Activated naive CD8-positive, alpha-beta T cell treated with anti-CD3 and anti-CD28 coated beads for 36 hours (primary cell): ENCODE measurements at places on chromosomes 16 and 17. TPM values are rescaled to one million over a fixed set of nuclear protein-coding genes. Genes with fewer than 3 reads are reported as not detected.

DNA sequence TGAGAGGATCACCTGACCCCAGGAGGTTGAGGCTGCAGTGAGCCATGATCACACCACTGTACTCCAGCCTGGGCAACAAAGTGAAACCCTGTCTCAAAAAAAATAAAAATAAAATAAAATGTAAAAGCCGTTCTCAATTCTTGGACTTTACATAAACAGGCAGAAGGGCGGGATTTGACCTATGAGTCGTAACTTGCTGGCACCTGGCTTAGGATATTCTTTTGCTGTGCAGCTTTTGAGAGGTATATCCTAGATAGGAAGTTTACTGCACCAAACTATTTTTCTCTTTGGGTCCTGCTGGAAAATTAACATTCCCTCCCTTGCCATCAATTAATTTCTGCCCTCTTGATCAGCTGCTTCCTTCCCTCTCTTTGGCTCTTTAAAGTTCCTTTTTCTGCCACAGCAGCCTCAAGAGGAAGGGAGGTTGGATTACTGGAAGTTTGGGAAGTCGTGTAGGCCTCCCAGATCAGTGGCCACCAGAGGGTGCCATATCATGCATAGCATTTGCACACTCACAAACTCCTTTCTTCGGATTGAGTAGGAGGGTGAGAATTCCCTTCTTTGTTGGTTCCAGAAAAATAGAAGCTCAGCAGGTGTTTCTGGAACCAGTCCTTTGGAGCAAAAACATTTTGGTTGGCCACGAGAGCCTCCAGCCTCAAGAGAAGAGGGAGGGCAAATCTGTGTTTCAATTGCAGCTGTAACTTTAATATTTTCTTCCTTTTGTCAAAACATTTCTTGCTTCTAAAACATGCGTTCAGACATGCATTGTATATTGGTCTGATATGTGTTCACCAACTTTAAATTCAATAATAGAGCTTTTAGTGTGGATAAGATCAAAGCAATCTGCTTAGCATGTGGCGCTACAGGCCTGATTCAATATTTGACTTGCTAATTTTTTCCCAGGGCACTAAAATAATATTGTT is 147.3 kb downstream of the CCDC182 start:
- H3K27ac ChIP-seq, result peak overlapping the region; percentile 97
- peaks cover 55% of the 10 kb centered on the region for H3K4me1 ChIP-seq
- no peak overlapping the region for H3K4me3 ChIP-seq
- no peak for DNase-seq
- H3K27me3 ChIP-seq, result no peaks in the 10 kb centered on the region
- peaks cover 40% of the 10 kb centered on the region for H3K36me3 ChIP-seq

DNA sequence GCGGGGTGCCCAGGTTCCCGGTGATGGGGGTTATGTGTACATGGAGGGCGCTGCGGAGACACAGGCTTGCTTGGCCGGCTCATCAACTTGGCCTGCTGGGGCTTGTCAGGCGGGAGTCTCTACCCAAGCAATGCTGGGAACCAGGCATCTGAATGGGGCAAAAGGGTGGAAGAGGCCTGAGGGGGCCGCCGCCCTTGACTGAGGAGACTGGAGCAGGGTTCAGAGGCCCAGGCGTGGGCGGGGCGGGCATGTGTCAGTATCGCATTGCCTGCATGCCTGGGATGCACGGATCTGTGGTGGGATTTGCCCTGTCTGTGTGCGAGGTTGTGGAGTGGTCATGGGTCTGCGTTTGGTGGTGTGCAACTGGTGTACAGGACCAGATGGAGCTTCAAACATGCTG is 21.1 kb downstream of the ARHGAP23 start:
- no peak overlapping the region for H3K4me3 ChIP-seq
- peaks cover 8% of the 10 kb centered on the region for H3K4me1 ChIP-seq
- no peak for DNase-seq
- peaks cover 30% of the 10 kb centered on the region for H3K27me3 ChIP-seq
- no peak overlapping the region for H3K27ac ChIP-seq

DNA sequence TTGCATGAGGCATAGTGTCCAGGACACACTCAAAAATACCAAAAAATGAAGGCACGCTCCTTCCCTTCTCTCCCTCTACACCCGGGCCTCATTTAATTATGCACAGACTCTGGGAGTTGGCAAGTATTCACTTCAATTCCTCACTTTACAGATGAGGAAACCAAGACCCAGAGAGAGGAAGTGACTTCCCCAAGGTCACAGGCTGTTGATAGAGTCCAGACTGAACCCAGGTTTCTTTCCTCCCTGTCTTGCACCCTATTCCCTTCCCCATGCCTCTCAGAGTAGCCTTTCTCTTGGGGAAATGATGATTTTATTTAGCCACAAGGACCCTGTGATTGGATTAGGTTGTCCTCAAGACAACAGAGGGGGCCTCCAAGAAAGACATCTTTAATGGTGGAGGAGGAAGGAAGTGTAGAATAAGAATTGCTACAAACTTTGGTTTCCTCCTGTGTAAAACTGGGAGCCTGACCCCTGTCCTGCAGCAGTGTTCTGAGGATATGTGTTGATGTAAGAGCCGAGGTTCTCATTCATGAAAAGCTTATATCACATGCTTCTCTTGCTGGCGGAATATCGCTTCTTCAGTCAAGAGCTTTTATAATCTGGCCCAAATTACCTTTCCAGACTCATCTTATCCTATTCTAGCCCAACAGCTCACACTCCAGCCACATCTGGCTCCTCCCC is 48.8 kb upstream of the SIAH1 start:
- H3K27ac ChIP-seq, result no peak overlapping the region
- no peaks in the 10 kb centered on the region for H3K36me3 ChIP-seq
- no peak for DNase-seq
- H3K4me1 ChIP-seq, result peaks cover 12% of the 10 kb centered on the region
- no peak overlapping the region for H3K4me3 ChIP-seq

DNA sequence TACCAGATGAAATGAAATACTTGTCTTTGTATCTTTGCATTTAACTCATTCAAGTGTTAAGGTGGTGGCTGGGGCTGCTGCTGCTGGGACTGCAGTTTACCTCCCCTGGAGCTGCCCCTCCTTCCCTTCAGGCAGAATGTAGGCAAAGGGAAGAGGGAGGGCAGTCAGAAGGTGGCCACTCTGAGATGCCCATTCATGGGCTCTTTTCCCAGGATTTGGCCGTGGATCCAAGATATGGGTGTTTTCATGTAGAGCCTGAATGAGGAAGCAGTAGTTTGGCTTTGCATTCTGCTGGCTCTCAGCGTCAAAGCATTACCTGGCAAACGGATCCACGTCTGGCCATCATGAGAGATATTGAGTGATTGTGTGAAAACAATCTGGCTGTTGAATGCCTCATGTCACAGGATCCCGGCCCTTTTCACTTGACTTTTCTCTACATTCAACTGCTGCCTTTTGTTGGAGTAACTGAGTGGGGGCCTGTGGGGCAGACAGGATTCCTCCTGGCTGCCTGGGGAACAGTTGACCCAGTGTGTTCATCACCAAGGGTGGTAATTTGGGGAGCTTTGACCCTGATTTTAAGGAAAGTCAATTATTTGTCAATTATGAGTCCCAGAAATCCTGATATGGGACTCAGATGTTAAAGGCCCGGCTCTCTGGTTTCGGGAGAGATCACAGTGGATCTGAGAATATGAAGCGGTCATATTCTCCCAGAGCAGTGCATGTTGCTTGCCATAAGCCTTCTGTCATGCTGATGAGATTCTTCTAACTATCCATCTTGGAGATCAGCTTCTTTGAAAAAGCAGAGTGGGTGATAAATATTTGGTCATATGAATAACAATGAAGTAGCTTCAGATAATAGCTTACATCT is 236.8 kb downstream of the IRX3 start:
- H3K27ac ChIP-seq, result no peak overlapping the region
- H3K4me1 ChIP-seq, result peaks cover 4% of the 10 kb centered on the region
- H3K36me3 ChIP-seq, result peaks cover 7% of the 10 kb centered on the region

TNFRSF13B gene
- total RNA-seq, result 0.31 TPM
